Vein endothelial cell (primary cell): ENCODE measurements at places on chromosomes 13 and 19. TPM values are rescaled to one million over a fixed set of nuclear protein-coding genes. Genes with fewer than 3 reads are reported as not detected.

The ZNF578 gene
- total RNA-seq: 2.3 and 3.2 TPM in 2 replicates

The NEK3 gene
- 11.3 and 16.3 TPM in 2 replicates for total RNA-seq

The LILRA1 gene
- not detected in 2 replicates for total RNA-seq

The CCL25 gene
- total RNA-seq: not detected in 2 replicates

The SLC8A2 gene
- not detected in 2 replicates for total RNA-seq

The GDF15 gene
- total RNA-seq: 87.0 and 159 TPM in 2 replicates

The OR7D2 gene
- not detected in 2 replicates for total RNA-seq

The ARHGAP33 gene
- 3.3 and 3.7 TPM in 2 replicates for total RNA-seq

The ZNF844 gene
- 1.6 and 4.2 TPM in 2 replicates for total RNA-seq

The PSG2 gene
- total RNA-seq: not detected in 2 replicates

The VSTM2B gene
- total RNA-seq: not detected in 2 replicates

The TMEM190 gene
- not detected in 2 replicates for total RNA-seq

The OR7G2 gene
- total RNA-seq: not detected in 2 replicates
